Activated naive CD8-positive, alpha-beta T cell treated with anti-CD3 and anti-CD28 coated beads for 36 hours (primary cell): ENCODE measurements at places on chromosomes 6 and 20.

DNA sequence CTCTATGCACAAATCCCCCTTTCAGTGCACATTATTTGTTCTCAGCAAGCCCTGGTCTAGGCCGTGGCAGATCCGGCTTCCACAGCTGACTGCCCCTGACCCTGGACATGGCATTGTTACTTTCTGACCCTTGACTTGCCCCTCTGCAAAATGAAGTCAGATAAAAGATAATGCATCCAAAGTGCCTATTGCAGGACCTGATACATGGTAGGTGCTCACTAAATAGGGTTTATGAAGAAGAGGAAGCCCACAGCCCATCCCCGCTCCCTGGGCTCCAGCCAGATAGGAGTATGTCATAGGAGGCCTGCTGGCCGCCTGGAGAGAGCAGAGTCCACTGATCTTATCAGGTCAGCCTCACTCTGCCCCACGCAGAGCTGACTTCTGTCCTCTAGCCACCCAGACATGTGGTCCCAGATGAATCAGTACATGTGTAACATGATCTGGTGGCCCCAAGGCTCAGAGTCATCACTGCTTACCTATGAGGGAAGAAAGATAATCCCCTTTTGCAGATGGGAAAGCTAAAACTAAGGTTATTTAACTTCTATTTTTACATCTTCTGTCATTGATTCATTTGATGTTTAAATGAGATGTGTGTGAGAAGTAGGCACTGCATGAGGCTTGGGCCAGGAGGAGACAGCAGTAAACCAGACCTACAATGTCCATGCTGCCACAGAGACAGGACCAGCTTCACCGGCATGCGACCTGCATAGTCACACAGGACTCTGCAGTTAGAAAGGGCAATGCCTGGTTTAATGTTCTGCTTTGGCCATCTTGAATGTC, 20.4 kb downstream of the MAFB start:
- no peak overlapping the region for H3K4me3 ChIP-seq
- H3K27ac ChIP-seq: no peak overlapping the region
- peaks cover 3% of the 10 kb centered on the region for H3K27me3 ChIP-seq
- H3K4me1 ChIP-seq: no peaks in the 10 kb centered on the region
- H3K36me3 ChIP-seq: no peaks in the 10 kb centered on the region

DNA sequence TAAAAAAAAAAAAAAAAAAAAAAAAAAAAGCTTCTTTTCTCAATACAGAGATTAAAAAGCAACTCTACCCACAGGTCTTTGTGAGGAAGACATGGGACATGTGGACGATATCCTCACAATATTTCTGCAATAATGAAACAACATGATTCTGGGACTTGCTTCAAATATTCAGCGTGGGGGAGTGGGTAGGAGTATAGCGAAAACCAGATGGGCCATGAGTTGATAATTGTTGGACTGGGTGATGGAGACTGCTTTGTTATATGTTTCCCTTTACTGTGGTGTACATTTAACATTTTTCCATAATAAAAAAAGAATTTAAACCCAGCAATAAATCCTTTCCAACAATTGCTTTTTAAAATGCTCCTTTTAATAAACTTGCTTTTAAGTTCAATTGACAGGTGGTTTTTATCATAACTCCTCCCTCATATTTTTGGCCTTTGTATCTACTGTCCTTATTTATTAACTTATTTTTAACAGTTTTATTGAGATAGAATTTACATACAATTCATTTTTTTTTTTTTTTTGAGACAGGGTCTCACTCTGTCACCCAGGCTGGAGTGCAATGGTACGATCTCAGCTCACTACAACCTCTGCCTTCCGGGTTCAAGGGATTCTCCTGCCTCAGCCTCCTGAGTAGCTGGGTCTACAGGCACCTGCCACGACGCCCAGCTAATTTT, 40.4 kb upstream of the ARFGEF2 start:
- no peak overlapping the region for H3K4me3 ChIP-seq
- no peak overlapping the region for H3K27ac ChIP-seq
- H3K27me3 ChIP-seq: no peaks in the 10 kb centered on the region
- peaks cover 3% of the 10 kb centered on the region for H3K4me1 ChIP-seq
- no peaks in the 10 kb centered on the region for H3K36me3 ChIP-seq

GRCh38 chr20:42118409-42119125, 500.4 kb upstream of the CHD6 start:
- no peaks in the 10 kb centered on the region for H3K4me1 ChIP-seq
- no peak overlapping the region for H3K27ac ChIP-seq
- DNase-seq: no peak

DNA sequence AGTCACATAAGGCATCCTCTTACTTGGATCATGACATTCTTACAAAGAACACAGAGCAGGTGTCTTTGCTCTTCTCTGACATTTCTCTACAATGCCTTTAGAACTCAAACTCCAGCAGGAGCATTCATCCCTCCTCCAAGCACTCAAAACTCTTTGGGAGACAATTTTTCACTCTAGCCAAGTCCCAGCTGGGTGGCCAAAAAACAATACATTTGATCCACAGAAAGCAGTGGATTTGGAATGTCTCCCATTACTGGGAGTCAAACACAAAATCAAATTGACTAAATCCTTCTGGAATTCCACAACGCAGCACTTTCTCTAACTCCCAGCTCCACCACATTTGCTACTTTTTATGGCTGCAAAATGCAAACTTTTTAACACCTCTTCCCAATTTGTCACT, 108.6 kb upstream of the VGLL2 start:
- no peaks in the 10 kb centered on the region for H3K27me3 ChIP-seq
- DNase-seq: no peak
- no peaks in the 10 kb centered on the region for H3K4me1 ChIP-seq

GRCh38 chr20:9792674-9793073, 46.2 kb downstream of the PAK5 start:
- no peaks in the 10 kb centered on the region for H3K4me1 ChIP-seq
- DNase-seq: no peak

DNA sequence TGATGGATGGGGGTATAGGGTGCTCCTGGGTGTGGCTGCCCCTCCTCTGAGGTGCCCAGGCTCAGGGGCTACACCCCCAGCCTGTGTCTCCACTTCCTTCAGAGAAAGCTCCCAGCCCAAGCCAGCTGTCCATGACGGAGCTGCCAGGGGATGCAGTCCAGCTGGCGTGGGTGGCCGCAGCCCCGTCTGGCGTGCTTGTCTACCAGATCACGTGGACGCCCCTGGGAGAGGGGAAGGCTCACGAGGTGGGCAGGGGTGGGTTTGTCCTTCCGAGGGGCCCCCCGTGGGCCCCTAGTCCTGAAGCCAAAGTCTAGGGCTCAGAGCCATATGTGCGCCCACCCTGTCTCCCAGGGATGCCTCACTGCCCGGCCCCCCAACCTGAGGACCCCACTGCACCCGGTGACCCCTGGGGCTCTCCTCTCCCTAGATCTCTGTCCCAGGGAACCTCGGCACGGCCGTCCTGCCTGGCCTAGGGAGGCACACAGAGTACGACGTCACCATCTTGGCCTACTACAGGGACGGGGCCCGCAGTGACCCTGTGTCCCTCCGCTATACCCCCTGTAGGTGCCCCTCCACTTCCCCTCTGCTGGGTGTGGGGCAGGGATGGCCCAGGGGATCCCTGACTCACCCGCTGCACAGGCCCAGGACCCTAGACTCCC, 19.8 kb downstream of the COL20A1 start:
- DNase-seq: no peak
- H3K27ac ChIP-seq: no peak overlapping the region
- no peaks in the 10 kb centered on the region for H3K4me1 ChIP-seq
- no peaks in the 10 kb centered on the region for H3K36me3 ChIP-seq

DNA sequence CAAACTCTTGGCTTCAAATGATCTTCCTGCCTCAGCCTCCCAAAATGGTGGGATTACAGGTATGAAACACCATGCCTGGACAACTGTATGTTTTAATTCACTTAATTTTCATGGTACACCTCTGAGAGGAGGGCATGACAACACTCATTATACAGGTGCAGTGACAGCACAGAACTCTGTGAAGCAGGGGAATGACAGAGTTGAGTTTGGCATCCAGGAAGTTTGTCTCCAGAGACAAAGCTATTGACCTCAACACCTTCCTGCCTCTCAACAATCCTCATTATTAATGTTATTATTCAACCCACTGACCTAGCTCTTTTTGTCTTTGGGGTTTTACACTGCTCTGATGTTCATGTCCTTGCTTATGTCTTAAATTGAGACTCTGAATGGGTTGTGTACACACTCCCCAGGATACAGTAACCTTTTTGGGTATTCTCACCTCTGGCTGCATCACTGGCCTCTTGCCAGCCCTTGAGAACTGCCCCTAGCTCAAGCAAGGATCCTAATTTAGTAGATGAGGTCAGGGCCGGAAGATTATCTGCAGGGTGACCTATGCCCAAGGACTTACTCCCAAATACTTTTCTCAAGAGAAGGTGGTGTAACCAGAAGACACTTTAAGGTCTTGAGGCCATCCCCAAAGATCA, 13.0 kb upstream of the IER3 start:
- H3K4me3 ChIP-seq: no peak overlapping the region
- peaks cover 27% of the 10 kb centered on the region for H3K4me1 ChIP-seq
- H3K27ac ChIP-seq: no peak overlapping the region
- DNase-seq: no peak

GRCh38 chr20:57653910-57654309, 33.7 kb upstream of the ZBP1 start:
- H3K4me3 ChIP-seq: no peak overlapping the region
- no peak for DNase-seq
- H3K36me3 ChIP-seq: no peaks in the 10 kb centered on the region
- H3K27me3 ChIP-seq: no peaks in the 10 kb centered on the region
- H3K4me1 ChIP-seq: peaks cover 18% of the 10 kb centered on the region
- no peak overlapping the region for H3K27ac ChIP-seq
